ENCODE measurements at places on chromosomes 11 and 22.

GRCh38 chr11:102309621-102310541, 7.4 kb upstream of the BIRC3 start:
- DNase-seq = no peak

GRCh38 chr11:24373516-24373915, 123.3 kb upstream of the LUZP2 start:
- DNase-seq = no peak

DNA sequence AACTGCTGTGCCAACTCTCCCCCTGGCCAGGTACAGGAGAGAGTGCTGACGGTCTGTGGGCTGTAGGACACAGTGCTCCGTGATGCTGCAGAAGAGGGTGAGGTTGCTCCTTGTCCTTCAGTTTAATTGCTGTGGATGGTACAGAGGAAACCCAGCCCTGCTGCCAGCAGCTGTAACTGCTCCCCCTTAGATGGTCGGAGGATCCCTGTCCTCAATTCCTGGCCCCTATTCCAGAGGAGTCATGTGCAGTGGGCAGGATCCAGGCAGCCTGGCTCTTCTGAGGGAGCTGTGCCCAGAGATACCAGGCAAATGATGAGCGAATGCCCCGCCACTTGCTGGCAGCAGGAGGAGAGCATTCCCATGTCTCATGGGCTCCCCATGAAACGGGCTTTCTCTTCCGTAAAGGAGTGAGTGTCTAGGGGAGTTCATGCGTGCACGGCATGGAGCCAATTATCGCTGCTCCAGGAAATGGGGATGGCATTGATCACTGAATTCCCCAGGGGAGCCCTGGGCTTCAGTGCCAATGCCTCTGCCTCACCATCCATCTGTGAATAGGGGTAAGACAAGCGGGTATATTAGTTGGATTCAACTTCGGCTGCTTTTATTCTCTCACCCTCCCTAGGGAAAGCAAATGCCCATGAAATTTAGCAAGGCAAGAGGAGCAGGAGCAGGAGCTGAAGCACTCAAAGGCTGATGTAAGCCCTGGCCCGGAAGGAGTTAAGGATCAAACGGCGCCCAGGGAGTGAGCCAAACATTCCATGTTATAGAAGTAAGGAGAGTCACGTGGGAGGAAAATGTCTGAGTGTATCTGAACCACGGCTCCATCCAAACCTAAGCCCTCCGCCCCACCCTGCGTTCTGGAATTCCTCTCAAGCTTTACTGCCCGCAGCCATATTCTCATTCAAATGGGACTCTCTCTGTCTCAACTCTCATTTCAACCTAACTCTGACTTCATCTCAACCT, 51.0 kb upstream of the CSNK2A3 start:
- no peak for DNase-seq

DNA sequence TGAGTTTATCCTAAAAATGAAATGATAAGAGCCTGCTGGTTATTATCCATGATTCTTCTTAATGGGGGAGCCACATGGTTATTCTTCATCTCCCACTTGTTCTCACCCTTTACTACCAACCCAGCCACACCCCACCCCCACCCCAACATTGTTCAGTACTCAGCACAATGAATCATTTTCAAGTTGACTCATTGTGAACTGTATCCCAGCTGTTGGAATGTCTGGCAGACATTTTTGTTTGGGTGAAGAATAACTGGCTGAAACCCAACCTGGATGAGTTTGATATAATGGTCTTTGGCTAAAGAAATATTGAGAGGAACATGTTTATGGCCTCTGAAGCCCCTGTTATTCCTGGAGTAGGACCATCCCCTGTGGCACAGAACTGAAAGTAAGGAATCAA, 136.2 kb downstream of the ELP4 start:
- DNase-seq = no peak

DNA sequence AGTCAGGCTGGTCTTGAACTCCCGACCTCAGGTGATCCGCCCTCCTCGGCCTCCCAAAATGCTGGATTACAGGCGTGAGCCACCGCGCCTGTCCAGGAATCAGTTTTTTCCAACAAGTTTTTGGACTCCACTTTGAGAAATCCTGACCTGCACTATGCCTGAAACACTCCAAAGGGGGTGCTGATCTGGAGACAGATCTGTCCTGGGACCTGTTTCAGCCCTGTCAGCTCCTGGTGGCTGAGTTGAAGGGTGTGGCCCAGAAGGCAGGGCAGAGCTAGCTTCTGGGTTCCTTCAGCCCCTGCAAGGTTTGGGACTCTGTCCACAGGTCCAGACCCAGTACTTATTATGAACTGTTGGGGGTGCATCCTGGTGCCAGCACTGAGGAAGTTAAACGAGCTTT, 1.2 kb downstream of the DNAJC4 start:
- DNase-seq = no peak

All from activated effector memory CD4-positive, alpha-beta T cell treated with anti-CD3 and anti-CD28 coated beads, Interleukin-2, amount 50 U/mL, for 16 hours (primary cell).